GM03348 (cell line): ENCODE measurements at places on chromosomes 5 and 9.

DNA sequence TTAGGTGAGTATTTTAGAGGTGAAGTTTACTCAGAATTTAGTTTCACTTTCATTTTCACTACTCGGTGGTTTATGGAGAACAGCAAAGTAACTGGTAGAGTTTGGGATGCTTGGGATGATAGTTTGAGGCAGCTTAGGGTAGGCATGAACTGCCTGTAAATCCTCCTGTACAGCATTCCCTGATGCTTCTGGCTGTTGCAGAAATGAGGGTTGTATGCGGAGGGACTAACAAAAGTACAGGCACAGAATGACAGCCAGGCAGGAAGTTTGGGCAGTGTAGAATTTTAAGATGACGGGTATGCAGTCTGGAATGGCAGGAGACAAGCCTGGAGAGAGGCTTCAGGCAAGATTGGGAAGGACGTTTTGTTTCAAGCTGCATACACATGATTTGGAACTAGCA, 48.0 kb upstream of the FAM120AOS start:
- DNase-seq, result peak; percentile 29

GRCh38 chr5:137624786-137625349, 111.0 kb downstream of the KLHL3 start:
- DNase-seq, result no peak

GRCh38 chr9:83588256-83588655, 34.7 kb upstream of the IDNK start:
- DNase-seq, result no peak

- DNase-seq, result peak; percentile 12
Measured at GRCh38 chr5:102866237-102866600, 111.1 kb downstream of the PAM start.

GRCh38 chr5:90703932-90704331, 145.3 kb downstream of the ADGRV1 start:
- no peak for DNase-seq

- DNase-seq, result peak; percentile 98
Measured at GRCh38 chr9:92115071-92115858, at the start of gene SPTLC1. Gene SPTLC1, minus strand, starts transcription at chr9:92115413. Its CDS starts 43 bp downstream, at chr9:92115370.

GRCh38 chr5:180646963-180647305, 2.5 kb downstream of the FLT4 start:
- DNase-seq, result no peak

GRCh38 chr9:127887792-127888191, 10.3 kb upstream of the AK1 start:
- DNase-seq, result no peak

- no peak for DNase-seq
Measured at GRCh38 chr5:622946-623522, 10.9 kb downstream of the CEP72 start.

DNA sequence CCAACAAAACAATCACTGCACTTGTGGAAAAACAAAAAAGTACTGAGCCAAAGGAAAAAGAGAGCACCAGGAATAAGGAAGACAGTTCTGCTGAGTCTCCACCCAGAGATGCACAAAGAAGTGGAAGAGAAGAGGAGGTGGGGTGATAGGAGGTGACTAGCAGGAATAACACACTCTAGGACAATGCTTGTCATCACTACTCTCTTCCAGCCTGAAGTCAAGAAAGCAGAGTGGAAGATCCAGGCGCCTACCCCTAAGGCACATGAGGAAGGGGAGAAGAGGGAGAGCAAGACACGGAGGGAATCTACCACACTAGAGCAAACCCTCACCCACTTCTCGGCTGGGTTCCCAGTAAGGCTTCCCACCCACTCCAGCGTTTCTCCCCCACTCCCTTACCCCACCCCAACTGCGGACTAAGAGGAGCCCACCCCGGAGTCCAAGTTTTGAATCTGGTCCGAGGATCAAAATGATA, 1.7 kb downstream of the SLIT3 start:
- DNase-seq, result peak; percentile 61
